ENCODE measurements at places on chromosomes 3 and 15.

DNA sequence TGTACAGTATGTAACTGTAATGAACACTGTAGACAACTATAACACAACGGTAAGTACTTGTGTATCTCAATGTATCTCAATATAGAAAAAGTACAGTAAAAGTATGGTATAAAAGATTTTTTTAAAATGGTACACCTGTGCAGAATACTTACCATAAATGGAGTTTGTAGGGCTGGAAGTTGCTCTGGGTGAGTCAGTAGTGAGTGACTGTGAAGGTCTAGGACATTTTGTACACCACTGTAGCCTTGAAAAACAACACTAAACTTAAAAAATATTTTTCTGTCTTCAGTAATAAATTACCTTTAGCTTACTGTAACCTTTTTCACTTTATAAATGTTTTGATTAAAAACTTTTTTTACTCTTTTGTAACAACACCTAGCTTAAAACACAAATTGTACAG lies 142.9 kb downstream of the ATG7 start:
- DNase-seq, result no peak

- DNase-seq, result peak; percentile 92
Observed at GRCh38 chr3:157130467-157131251, 29.3 kb downstream of the CCNL1 start.

- DNase-seq, result no peak
Observed at GRCh38 chr3:146757759-146758158, 152.6 kb upstream of the PLSCR5 start.

GRCh38 chr15:100794008-100794407 lies 85.6 kb upstream of the ALDH1A3 start:
- no peak for DNase-seq

GRCh38 chr3:129555616-129556357 lies 12.8 kb downstream of the H1-8 start:
- no peak for DNase-seq

DNA sequence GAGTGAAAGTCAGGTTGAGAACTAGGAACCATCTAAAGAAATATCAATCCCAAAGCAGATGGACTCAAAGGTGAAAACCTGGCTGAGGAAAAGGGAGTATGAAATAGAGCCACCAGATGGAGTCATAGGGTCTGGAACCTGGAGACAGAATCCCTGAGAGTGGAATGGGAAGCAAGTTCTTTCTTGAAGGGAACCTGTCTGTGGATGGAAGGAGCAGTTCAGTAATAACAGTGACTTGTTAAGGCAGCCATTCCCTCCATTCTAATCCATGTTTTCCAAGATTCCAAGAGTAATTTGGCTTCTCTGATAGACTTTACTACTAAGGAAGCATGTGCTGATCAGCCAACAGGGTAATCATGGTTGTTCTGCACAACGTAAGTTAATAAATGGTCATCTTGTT lies 22.5 kb upstream of the AQP9 start:
- no peak for DNase-seq

GRCh38 chr3:81829937-81830336 lies 68.5 kb upstream of the GBE1 start:
- no peak for DNase-seq

DNA sequence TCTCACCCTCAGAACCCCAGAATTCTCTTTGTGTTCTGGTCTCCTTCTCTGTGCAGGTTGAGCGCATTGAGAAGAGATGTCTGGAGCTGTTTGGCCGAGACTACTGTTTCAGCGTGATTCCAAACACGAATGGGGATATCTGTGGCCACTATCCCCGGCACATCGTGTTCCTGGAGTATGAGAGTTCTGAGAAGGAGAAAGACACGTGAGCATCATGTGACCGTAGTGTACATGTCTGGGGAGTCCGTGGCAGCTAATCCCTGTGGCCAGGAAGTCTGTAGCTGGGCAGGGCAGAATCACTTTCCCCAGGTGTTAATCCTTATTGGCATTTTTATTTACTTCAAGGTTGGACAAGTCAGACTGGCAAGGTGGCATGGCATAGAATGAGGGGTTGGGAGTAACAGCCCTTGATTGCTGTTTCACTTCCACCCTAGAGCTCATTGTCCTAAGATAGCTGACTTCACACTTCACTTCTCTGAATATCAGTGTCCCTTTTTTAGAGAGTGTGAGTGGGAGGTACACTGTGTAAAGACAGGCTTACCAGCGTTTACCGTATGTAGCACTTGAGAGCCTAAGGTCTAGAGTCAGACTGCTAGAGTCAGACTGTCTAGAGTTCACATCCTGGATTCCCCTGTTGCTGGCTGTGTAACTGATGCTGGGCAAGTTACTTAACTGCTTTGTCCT lies 4.4 kb downstream of the MTMR14 start:
- no peak for DNase-seq

GRCh38 chr3:148903941-148904340 lies 38.8 kb downstream of the CPA3 start:
- DNase-seq, result no peak

DNA sequence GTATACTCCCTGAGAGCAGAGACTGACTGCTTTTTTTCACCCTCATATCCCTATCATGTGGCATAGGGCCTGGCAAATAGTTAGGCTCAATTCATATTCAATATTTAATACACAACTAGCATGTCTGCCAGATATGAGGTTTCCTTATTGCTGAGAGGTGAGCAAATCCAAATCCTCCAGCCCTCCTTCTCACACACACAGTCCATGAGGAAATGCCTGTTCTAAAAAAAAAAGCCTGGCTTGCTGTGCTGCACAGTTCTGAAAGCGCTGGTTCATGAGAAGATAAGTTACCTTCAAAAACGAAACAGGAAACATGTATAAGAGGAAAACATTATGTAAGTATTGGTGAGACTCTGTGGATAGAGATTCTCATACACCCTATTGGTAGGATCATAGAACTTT lies 15.5 kb upstream of the ACAP2 start:
- peak; percentile 40 for DNase-seq

GRCh38 chr3:39990532-39990931 lies 181.1 kb downstream of the MYRIP start:
- DNase-seq, result peak; percentile 2

DNA sequence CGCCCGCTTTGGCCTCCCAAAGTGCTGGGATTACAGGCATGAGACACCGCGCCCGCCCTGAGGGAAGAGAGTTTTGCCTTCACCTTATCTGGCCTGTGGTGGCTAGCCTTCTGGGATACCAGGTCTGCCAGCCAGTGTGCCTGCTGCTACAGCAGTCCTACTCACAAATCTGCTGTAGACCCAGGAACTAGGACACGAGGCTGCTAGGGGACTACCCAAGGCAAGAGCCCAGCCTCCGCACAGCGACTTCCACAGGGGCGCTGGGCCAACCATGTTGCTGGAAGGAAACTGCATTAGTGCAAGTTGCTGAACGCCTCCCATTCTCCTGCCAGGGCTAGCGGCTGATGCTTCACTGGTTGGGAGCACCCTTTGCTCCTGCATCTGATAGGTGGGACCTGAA lies 53.7 kb downstream of the DHX30 start:
- no peak for DNase-seq

- no peak for DNase-seq
Observed at GRCh38 chr15:90697175-90697574, 20.0 kb upstream of the BLM start.

- DNase-seq, result no peak
Observed at GRCh38 chr3:186509423-186509822, 34.8 kb downstream of the CRYGS start.

- DNase-seq, result no peak
Observed at GRCh38 chr15:61095804-61096506, 133.1 kb downstream of the RORA start.

DNA sequence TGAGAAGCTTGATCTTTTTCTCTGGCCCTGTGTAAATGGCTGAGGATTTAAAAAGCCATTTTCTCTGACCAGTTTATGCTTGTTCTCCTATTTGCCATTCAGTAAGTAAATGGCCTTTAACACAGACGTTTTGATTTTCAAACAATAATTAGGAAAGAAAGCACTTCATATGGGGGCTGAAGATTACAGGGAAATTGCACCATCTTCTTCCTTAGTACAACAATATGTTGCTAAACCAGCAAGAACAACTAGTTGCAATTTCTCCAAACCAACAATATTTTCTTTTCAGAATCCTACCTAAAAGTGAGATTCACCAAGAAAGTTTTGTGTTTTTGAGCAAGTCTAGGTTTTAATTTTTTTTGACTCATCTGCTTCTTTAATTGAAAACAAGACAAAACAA lies 80.5 kb upstream of the CCNL1 start:
- DNase-seq, result no peak

DNA sequence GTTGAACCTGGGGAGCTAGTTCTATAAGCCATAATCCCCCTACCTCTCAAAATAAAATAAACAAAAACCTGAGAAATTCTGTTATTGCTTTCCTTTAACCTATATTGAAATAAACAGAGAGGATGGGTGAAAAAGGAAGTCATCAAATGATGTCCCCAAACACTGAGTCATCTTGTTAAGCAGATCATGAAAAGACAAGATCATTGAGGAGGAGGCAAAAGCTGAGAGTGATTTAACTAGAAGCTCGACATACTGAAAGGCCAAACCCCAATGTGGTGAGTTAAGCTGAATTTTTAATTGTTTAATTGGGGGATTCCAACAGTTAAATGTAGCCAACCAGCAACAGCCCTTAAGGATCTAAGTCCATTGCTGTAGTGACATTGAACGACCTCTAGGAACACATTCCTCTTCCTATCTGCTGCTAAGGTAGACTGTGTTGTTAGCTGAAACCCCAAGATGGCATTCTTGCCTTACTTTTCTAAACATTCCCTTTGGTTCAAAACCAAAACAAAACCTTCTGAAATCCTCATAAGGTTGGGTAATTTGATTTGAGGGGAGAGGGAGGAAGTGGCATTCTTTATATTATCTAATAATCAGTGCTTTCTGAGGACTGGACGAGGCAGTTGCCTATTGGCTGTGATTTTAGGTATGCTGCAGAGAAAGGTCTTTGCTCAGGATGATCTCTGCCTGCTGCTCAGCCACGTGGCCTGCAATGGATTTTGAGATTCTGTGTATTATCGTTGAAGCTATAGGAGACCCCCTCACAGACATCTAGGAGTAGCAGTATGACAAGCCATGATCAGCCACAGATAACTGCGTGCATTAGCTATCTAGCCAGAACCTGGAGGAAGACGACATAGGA lies 62.7 kb upstream of the BNIP2 start:
- peak; percentile 65 for DNase-seq

GRCh38 chr15:25774871-25775270 lies 88.3 kb downstream of the ATP10A start:
- no peak for DNase-seq

DNA sequence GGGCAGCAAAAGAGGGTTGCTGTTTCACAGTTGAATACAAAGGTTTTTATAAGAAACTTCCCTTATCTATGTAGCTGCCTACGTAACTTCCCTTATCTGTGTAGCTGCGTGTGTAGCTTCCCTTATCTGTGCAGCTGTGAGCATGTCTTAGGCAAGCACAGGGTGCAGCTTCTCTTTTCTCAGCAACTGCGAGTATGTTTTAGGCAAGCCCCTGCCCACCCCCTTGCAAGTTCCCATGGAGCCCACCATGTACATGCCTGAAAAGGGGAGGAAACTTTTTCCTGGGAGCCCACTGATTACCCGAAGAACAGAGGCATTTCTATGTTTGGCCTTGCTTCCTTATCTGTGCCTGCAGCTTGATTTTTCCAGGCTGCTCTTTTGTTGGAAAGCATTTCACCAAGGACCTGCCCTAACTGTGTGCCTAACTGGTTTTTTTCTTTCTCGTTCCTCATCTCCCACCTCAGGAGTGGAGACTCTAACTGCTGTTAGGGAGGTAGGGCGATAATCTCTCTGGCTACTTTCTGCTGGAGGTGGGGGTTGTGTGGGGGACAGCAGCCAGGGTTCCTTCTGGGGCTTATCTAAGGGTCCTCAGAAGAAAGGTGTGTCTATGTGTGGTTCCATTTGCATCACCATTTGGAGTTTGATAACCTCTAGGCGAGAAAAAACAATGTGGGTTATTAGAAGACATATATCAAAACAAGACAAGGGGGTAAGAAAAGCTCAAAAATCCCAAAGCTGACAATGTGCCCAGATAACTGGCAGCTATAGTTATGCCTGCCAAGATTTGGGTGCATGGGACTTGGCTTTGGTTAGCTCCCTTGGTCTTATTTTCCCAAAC lies 26.0 kb downstream of the SORD start:
- DNase-seq, result no peak

DNA sequence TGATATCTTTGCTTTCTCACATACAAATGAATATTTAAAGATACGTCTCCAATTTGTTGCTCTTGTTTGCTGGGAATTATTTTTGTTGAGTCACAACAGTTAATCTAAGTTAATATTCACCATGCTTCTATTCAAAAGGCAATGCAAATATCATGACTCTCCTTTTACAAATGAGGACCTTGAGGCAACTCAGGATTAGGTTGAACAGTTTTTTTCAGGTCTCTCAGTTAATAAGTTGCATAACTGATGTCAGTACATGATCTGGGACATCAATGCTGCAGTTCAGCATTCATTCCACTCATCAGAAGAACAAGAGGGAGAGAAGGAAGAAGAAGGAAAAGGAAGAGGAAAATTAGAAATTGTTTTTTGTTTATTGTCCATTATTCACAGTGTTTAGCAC lies 781 bp upstream of the NAALADL2 start:
- DNase-seq, result no peak

DNA sequence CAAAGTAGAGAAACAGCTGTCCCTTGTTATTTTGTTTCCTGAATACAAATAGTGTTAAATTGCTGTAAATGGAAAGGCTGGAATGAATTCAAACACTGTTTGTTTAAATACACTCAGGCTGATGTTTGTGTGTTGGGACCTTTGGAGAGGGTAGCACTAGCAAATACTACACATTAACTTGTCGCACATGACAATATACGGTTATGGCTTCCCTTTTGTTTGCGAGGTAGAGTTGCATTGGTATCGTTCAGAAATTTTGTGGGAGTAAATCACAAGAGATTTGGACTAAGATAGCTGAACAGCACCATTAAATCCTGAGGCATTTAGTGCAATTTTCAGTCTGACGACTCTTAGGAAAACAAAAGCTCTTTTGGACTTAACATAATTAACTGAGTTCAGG lies 213.0 kb upstream of the ROBO2 start:
- no peak for DNase-seq

GRCh38 chr3:51385621-51386091 lies 565 bp downstream of the MANF start:
- no peak for DNase-seq

DNA sequence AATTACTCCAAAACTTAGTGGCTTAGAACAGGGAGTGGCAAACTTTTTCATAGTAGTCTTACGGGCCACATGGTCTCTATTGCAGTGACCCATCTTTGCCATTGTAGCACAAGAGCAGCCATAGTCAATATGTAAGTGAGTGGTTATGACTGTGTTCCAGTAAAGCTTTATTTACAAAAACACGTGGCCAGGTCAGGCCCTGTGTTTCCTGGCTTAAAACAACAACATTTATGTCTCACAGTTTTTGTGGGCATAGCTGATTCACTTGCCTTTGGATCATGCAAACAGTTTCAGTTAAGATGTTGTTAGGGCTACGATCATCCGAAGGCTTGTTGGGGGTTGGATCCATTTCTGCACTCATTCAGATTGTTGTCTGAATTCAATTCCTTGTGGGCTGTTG lies 103.8 kb downstream of the CHCHD6 start:
- no peak for DNase-seq

DNA sequence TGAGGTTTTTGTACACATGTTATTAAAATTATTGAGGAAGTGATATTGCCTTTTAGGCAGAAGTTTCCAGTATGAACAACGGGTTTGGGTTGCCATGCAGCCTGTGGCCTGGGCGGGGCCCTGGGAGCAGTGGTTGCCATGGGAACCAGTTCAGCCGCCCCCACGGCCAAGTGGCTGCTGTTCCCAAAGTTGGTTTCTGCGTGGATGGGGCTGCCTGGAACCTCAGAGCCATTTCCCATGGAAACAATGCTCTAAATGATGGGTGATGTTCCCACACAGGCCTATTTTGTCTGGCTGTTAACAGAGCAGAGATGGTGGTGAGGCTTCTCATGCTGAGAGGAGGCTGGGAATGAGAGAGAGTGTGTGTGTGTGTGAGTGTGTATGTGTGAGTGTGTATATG lies 19.5 kb downstream of the MRAS start:
- peak; percentile 4 for DNase-seq

All from CD4-positive, alpha-beta T cell treated with Interleukin-4 for 4 hours (primary cell).